Trophoblast cell (in vitro differentiated cells and primary cell): ENCODE measurements at places on chromosomes 3 and 15.
A peak's percentile ranks its signal among the peaks of the same experiment; 100 is the strongest.

DNA sequence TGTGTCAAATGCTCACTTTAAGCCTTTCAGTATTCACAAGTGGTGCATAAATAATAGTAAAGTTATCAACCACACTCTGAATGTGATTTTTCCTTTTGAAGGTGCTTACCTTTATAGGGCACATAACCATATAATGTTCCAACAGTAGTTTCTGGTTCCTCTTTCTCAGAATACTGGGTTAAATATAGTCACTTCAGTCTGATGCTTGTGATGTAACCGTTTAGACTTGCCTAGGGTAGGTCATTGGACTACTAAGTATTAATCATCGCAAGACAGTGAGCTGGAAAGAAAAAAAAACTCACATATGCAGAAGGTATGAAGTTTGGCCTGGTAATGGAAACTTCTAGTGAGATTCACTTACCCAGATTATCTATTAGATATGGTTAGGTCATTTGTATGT lies 1.9 kb downstream of the KBTBD8 start:
- DNase-seq: no peak
- no peaks in the 10 kb centered on the region for H3K36me3 ChIP-seq
- H3K4me1 ChIP-seq: peaks cover 2% of the 10 kb centered on the region
- H3K4me3 ChIP-seq: no peak overlapping the region
- H3K27ac ChIP-seq: no peak overlapping the region
- no peaks in the 10 kb centered on the region for H3K27me3 ChIP-seq

- H3K27me3 ChIP-seq: no peaks in the 10 kb centered on the region
- H3K27ac ChIP-seq: no peak overlapping the region
- H3K36me3 ChIP-seq: peaks cover 3% of the 10 kb centered on the region
- H3K4me1 ChIP-seq: peaks cover 2% of the 10 kb centered on the region
- no peak overlapping the region for H3K4me3 ChIP-seq
Measured at GRCh38 chr3:111112913-111113312, 41.3 kb downstream of the NECTIN3 start.

DNA sequence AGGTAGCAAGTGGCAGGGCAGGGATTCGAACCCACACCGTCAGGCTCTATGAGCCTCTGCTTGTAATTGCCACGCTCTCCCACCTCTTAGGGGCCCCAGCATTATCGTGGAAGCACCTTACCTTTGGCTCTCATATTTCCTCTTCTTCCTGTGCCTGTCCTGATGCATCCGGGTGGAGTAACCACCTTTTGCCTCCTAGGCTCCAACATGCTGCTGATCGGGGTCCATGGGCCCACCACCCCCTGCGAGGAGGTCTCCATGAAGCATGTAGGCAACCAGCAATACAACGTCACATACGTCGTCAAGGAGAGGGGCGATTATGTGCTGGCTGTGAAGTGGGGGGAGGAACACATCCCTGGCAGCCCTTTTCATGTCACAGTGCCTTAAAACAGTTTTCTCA lies 40.4 kb downstream of the DNASE1L3 start:
- H3K4me1 ChIP-seq: peaks cover 2% of the 10 kb centered on the region
- no peak for DNase-seq
- no peak overlapping the region for H3K4me3 ChIP-seq
- no peak overlapping the region for H3K27ac ChIP-seq
- peaks cover 53% of the 10 kb centered on the region for H3K36me3 ChIP-seq
- H3K27me3 ChIP-seq: no peaks in the 10 kb centered on the region

- no peaks in the 10 kb centered on the region for H3K36me3 ChIP-seq
- H3K27me3 ChIP-seq: peaks cover 76% of the 10 kb centered on the region
- H3K4me1 ChIP-seq: peaks cover 8% of the 10 kb centered on the region
- no peak for DNase-seq
- no peak overlapping the region for H3K27ac ChIP-seq
Measured at GRCh38 chr15:52788099-52788986, 1.8 kb downstream of the ONECUT1 start.

DNA sequence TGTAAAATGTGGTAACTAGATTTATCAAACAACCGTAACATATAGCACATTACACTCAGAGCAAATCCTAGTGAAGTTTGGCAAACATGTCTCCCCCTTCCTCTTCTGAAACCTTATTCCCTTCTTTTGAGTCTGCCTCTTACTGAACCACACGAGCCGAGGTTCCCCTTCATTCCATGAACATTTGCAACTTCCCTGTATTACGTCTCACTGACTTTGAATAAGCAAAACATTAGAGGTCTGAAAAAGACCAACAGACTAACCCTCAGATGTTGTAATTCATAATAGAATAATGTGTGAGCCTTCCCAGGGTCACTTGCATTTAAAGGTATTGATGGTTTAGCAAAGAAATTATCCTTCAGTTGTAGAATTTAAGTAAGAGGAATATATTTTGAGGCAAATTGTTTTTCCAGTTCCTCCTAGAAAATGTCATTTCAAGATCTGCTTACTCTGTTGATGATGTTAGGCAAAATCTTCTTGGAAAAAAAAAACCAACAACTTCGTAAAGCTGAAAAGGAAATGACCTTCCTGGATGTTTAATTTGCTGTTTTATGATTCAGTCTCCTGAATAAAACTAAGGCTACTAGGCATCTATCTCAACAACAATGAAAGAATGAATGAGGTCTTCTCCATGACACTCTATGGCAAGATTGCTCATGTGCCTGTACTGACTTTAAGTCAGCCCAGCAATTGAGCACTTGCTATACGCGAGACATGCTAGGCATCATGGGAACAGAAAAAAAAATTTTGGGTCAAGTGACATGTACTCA lies 296.9 kb upstream of the NECTIN3 start:
- H3K36me3 ChIP-seq: no peaks in the 10 kb centered on the region
- no peak overlapping the region for H3K4me3 ChIP-seq
- H3K27ac ChIP-seq: no peak overlapping the region
- DNase-seq: no peak

DNA sequence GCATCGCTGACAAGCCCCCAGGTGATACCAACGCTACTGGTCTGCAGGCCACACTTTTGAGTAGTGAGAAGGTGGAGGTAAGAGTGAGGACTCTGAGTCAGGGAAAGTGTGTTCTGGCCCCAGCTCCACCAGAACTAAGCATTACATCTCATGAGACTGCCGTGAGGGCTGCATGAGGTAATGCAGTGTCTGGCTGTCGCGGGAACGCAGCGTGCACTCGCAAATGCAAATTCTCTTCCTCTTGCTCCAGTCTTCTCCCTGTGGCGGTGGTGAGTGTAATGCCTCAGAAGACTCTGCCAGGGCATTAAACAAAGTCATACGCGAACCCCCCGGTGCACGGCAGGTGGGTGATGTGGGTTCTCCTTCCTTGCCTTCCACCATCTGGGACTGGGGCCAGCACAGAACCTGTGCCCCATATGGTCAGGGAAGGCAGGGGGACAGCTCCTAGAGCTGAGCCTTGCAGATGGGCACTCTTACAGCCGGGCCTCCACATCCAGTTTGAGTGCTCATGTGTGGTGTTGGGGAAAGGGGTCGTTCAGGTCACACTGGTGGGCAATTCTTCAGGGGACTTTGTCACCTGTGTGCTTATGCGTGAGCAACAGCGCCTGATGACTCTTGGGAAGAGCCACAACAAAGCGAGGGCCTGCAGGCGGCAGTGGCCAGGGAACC lies 175.8 kb downstream of the XXYLT1 start:
- no peak overlapping the region for H3K27ac ChIP-seq
- no peak for DNase-seq
- H3K36me3 ChIP-seq: no peaks in the 10 kb centered on the region
- no peak overlapping the region for H3K4me3 ChIP-seq
- peaks cover 13% of the 10 kb centered on the region for H3K4me1 ChIP-seq
- H3K27me3 ChIP-seq: no peaks in the 10 kb centered on the region

DNA sequence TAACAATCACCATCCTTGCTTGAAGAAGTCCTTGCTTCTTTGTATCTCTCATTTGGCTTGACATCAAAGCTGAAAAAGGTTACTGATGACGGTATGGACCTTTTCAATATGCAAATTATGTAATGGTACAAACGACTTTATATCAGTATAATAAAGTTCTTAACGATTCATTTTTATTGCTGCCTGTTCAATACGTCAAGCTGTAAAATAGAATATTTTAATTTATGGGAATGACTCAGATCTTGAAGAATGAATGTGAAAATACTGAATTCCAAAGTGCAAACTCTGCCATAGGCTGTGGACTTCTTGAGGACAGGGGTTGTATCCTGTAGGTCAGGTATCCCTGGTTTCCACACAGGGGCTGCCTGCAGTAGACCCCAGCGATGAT lies 156.2 kb downstream of the PLCL2 start:
- H3K36me3 ChIP-seq: no peaks in the 10 kb centered on the region

DNA sequence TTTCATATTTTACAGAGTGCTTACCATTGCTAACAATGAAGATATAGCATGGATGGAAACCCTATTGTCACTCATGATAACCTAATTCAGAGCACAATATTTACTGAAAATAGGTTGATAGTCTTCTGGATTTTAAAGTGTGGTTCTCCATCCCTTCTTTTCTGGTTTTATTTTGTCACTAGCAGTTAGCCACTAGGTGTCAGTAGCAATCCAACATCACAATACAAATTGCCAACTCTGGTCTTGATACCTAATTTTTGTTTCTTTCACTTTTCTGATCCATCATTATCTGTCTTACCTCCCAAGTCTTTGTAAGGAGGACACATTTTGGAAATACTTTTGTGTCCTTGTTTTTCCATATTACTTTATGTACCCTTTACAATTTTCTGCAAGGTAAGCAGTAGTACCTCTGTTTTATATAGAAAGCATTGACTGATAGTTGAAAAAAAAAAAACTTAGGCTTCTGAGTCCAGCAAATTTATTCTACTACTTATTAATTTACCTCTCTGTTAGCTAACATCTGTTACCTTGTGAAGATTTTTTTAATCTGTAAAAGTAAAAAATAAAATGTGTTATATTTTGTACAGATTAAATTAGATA lies 28.3 kb upstream of the CRYBG3 start:
- H3K4me1 ChIP-seq: no peaks in the 10 kb centered on the region
- H3K27me3 ChIP-seq: no peaks in the 10 kb centered on the region
- no peak overlapping the region for H3K27ac ChIP-seq
- peak; percentile 76 for DNase-seq

DNA sequence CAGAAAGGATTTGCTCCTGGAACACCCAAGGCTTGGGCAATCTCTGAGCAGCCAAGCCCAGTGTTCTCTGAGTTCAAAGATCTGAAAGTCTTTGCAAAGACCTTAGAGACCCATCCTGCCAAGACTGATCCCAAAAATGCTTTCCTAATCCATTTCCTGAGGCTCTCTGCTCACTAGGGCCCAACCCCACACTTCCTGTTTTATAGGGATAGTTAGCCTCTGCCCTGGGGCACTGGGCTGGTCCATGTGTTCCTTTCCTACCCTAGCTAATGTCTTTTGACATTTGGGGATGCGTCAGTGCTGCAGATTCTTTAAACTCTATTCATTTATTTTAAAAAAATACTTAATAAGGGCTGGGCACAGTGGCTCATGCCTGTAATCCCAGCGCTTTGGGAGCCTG lies 372.7 kb downstream of the ROBO2 start:
- H3K4me3 ChIP-seq: no peak overlapping the region
- H3K4me1 ChIP-seq: no peaks in the 10 kb centered on the region
- H3K36me3 ChIP-seq: no peaks in the 10 kb centered on the region
- DNase-seq: no peak

DNA sequence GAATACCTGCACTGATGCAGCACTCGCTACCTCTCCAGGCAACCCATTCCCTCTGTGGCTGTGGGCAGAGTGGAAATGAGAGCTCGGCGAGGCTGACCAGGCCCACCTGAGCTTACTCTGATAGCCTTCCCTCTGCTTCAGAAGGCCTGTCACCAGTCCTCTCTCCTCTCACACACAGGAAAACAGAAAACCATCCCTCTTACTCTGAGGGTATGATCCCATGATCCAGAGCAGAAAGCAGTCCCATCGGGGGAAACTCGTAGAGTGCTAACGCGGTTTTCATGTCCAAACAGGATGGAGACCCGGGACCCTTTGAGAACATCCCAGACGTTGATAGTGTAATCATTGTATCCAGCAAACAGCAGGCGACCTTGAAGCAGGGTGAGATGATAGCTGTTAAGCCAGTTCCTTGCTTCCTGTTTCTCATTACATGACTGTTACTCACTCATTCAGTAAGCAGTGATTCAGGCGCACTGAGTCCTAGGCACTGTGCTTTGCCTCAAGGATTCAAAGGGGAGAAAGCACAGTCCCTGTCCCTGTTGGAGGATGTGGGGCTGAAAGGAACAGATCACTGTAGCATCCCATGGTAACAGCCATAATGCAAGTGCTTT lies 11.8 kb upstream of the BCL2L10 start:
- H3K4me1 ChIP-seq: no peaks in the 10 kb centered on the region
- no peaks in the 10 kb centered on the region for H3K27me3 ChIP-seq
- no peak overlapping the region for H3K27ac ChIP-seq
- DNase-seq: no peak
- no peaks in the 10 kb centered on the region for H3K36me3 ChIP-seq

DNA sequence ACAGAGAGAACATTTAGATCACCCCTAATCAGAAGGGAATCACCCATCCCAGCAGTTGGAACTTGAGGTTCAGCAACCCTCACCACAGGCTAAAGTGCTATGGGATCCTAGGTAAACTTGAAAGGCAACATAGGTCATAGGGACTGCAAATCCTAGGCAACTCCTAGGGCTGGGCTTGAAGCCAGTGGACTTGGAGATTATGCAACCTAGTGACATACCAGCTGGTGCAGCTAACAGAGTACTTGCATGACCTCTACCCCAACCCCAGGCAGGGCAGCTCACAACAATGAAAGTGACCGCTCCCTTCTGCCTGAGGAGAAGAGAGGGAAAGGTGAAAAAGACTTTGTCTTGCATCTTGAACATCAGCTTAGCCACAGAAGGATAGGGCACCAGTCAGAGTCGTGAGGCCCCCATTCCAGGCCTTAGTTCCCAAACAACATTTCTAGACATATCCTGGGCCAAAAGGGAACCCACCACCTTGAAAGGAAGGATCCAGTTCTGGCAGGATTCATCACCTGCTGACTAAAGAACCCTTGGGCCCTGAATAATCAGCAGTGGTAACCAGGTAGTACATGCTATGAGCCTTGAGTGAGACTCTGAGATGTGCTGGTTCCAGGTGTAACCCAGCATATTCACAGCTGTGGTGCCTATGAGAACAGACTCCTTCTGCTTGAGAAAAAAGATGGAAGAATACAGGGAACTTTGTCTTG lies 37.6 kb upstream of the FBN1 start:
- peak; percentile 94 for DNase-seq
- H3K27me3 ChIP-seq: no peaks in the 10 kb centered on the region
- no peaks in the 10 kb centered on the region for H3K36me3 ChIP-seq
